NCI-H345 (cell line): ENCODE measurements at places on chromosomes 11 and 22.

- no peak for DNase-seq
Measured at GRCh38 chr11:3947061-3947460, 91.6 kb downstream of the STIM1 start.

- DNase-seq = no peak
Measured at GRCh38 chr11:112161012-112161411, 2.9 kb downstream of the IL18 start.

DNA sequence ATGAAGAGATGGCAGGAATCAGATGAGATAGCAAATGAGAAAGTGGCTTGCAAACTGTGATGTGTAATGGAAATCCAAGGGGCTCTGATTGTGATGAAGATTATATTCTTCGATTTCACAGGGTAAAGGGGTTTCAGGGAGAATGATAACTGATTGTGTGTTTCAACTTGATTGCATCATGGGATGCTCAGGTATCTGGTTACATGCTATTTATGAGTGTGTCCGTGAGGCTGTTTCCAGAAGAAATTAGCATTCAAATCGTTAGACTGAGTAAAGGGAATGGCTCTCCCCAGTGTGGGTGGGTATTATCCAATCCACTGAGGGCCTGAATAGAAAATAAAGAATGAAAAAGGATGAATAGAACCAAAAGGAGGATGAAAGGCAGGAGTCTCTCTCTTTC lies 278.7 kb upstream of the LARGE1 start:
- no peak for DNase-seq

GRCh38 chr11:42058794-42059193 lies 599.3 kb upstream of the LRRC4C start:
- no peak for DNase-seq

- DNase-seq = no peak
Measured at GRCh38 chr11:47864901-47865300, 16.8 kb upstream of the NUP160 start.

GRCh38 chr11:130599073-130599654 lies 150.7 kb downstream of the ADAMTS15 start:
- DNase-seq = no peak

- peak; percentile 13 for DNase-seq
Measured at GRCh38 chr11:34439610-34440198, 970 bp downstream of the CAT start.

DNA sequence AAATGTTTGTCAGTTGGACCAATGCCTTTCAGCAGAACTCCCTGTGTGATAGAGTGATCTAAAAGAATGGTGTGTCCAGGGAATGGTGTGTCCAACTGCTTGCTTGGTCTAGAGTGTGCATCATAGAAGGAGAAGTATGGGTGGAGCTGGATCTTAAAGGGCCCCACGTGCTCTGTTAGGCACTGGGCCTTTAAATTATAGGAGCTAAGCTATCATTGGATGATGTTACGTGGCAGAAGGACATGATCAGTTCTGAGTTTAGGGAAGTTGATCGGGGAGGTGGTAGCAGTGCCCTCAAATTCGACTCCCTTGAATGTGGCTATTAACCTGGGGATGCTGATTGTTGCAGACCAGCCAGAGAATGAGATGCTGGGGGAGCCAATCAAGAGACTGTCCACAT lies 16.4 kb downstream of the STX3 start:
- DNase-seq = no peak

DNA sequence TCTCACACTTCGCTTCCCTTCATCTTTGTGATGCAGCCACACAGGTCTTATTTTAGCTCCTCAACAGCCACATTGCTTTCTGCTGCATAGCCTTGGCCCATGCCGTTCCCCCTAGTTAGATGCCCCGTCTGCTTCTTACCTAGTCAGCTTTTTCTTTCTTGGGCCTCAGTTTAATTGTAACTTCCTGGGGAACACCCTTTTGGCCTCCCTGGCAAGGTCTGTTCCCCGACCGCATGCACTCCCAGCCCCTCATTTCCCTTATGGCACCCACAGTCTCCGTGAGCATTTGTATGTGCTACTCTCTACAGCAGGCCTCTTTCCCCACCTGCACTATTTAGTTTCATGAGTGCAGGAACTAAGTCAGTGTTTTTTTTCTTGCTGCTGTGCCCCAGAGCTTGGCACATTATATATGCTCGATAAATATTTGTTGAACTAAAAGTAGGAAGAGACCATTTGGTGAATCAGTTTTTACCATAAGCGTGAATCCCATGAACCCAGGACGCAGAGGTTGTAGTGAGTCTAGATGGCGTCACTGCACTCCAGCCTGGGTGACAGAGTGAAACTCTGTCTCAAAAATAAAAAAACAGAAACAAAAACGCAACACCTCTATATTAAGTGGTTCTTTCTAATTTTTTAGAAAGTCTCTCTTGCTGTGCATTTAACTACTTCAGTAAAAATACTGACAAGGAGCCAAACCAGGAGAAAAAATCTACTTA lies 38.5 kb downstream of the TNRC6B start:
- DNase-seq = no peak

DNA sequence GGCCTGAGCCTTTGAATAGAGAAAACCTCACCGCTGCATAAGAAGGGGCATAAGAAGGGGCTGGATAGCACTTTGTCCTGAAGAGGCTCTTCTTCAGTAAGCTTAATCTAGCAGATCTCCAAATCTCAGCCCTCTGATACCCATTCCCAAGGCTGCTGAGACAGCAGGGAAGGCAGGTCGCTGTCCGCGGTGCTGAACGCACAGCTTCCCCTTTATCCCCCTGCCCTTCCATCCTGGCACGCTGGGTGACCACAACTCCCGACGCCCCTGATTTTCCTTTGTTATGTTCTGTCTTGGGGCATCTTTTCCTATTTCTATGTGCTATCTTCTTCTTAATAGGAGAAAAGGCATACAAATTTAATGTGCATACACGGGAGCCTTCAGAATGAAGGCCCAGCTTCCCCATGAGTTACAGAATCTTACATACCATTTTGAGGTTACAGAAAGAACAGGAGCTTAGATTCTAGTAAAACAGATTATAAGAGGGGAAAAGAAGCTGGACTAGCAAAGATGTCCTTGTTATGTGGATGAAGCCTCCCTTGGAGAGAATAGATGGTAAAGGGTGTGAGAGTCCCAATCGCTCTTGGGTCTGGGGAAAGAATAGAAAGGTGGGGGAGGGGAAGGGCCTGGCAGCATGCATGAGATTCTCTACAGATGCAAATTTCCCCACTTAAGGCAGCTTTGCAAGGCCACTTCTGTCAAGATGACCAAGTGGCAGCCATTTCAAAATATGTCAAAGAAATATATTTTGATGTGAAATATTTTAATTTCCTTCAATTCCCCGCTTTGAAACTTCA lies 5.7 kb upstream of the SULT4A1 start:
- DNase-seq = no peak

DNA sequence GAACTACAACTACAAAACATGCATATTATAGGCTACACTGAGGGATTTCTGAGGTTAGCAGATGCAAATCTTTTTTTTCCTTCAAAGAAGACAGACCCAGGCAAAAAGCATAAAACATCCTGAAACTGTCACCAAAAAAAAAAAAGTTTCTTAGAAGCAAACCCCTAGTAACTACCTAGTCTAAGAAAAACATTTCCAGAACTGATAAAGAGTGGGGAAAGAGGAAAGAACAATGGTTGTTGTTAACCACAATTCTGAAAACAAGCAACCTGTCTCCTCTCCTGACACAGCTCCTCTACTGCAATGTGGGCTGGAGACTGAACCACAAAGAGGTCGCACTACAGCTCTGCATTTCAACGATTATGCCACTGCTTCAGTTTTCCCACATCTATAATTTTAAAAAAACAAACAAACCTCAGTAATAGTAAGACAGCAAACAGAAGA lies 15.0 kb downstream of the DENND5A start:
- DNase-seq = no peak

DNA sequence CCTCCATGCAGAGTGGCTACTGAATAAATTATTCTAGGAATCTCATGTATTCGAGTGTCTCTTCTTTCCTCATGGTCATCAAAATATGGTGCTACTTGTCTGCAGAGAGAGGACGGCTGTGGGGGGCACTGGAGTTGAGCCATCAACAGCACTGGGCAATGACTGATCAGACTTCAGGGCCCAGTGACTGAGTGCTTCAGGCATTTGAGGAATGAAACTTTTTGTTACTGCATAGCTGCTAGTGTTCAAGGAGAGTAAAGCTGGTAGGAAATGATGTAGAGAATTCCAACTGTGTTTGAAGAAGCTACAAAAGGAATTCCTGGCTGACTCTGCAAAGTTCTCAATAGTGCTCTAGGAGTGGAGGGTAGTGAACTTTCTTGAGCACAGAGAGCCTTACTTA lies 277.7 kb downstream of the CADM1 start:
- no peak for DNase-seq

- DNase-seq = peak; percentile 55
Measured at GRCh38 chr11:114180301-114181055, 115.7 kb upstream of the NNMT start.

GRCh38 chr11:85914425-85914824 lies 59.2 kb downstream of the CCDC83 start:
- no peak for DNase-seq

DNA sequence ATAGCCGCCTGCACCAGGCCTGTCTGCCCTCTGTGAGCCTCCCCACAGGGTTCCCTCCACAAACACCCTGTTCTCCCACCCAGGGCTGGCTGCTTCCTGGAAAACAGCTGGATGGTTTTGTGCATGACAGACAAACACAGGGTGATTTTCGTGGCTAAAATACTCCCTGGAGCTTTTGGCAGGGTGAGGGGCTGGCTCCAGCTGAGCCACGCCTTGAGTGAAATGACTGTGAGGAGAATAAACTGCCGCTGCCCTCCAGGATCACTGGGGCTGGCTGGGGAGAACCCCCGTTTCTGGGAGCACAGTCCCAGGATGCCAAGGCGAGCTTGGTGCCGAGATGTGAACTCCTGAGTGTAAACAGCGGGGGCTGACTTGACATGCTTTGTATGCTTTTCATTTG lies 20.3 kb upstream of the PPP6R3 start:
- DNase-seq = peak; percentile 19

DNA sequence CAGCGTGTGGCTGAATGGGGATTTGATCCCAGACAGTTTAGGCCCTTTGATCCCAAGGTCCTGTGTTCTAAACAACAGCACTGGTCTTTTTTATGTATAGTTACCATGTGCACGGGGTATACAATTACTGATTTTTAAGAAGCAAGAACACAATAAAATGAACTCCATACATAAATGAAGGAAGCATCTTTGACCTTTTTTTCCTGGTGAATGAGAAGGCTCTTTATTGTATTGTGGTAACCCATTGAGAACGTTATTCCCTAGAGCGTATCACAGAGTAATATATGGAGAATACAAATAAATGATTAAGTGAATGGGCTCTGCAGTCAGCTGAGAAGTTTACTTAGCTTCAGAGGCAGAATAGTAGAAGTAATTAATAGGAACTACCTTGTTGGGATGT lies 563.6 kb downstream of the NTM start:
- no peak for DNase-seq

GRCh38 chr11:45546366-45546765 lies 119.1 kb downstream of the CHST1 start:
- DNase-seq = no peak

- DNase-seq = no peak
Measured at GRCh38 chr11:61686469-61686868, 6.3 kb downstream of the DAGLA start.

DNA sequence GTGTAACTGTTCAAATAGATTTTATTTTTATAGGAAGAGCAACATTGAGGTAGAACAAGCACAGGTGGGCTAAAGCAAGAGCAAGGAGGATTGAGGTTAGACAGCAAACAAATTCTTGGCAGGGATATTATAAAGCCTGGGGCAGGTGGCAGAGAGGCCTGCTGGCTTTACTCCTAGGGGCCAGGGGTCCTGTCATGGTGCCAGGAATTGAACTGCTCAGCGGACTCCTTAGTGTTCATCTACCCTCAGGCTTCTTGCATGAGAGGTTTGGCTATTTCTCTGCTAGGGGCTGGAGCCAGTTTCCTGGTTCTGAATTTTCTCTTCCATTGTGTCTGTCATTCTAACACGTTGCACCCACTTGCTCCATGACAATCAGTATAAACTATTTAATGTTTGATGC lies 217.2 kb upstream of the NCAM1 start:
- DNase-seq = peak; percentile 81

DNA sequence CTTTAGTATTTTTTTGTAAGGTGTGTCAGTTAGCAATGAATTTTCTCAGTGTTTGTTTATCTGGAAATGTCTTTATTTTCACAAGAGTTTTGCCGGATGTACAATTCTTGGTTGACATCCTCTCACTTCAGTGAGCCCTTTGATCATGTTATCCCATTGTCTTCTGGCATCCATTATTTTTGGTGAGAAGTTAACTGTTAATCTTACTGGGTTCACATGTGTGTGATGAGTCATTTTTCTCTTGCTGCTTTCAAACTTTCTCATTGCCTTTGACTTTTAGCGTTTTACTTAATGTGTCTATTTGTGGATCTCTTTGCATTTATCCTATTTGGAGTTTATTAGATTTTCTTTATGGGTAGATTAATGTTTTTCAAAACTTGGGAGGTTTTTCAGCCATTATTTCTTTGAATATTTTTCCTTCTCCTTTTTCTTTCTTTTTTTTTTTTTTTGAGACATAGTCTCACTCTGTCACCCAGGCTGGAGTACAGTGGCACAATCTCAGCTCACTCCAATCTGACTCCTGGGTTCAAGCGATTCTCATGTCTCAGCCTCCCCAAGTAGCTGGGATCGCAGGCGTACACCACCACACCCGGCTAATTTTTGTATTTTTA lies 100.5 kb upstream of the RRM1 start:
- DNase-seq = no peak

- no peak for DNase-seq
Measured at GRCh38 chr11:122746050-122746478, 90.5 kb downstream of the UBASH3B start.

DNA sequence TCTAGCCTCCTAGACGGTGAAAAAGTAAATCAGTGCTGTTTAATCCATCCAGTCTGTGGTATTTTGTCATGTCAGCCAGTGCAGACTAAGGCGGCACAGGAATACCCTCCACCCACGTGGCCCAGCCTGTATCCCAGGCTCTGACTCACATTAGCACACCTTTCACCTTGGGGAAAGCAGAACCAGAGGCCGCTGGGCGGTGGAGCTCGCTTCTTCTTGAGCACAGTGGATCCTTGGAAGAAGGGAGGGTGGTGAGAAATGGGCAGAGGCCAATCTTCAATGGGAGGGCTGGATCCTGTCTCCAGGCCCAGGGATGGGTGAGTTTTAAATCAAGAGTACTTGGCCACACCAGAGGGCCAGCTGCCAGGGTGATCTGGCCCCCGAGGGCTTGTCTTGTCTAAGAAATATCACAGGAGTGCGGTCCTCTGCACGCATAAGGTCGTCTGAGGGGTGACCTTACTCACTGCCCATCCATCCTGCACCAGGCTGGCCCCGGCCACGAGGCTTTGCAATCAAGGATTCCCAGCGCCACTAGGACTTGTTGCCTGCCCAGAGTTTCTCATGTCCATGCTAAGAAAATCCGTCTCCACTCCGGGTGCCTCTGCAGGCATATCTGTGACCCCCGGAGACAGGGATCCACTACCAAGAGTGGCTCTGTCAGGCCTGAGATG lies 658.5 kb downstream of the BRD1 start:
- DNase-seq = no peak

DNA sequence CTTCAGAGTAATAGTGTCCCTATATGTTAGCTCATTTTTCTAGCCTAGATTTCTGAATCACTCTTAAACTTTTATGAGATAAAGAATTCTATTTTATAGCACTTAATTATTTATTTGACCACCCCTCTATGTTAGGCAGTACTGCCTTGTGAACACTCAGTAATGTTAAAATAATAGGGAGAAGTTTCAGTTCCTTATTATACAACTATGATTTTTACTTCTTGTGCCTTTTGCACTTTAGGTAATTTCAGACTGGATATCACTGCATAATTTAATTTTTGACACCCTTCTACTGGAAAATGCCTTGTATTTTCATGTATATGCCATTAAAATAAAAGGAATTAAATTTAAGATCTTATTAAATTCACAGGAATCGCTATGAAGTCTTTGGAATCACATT lies 3.1 kb downstream of the BCO2 start:
- no peak for DNase-seq
